ENCODE measurements at places on chromosomes 4 and X. TPM values are rescaled to one million over a fixed set of nuclear protein-coding genes. Genes with fewer than 3 reads are reported as not detected.

Gene VCX3B
- total RNA-seq = not detected

Gene NAP1L5
- total RNA-seq = 13.6 TPM

Gene SULT1E1
- total RNA-seq = not detected

GRCh38 chr4:179585761-179586160 is 2143.5 kb upstream of the AGA start:
- H3K4me3 ChIP-seq = no peak overlapping the region
- H3K27me3 ChIP-seq = no peaks in the 10 kb centered on the region
- no peaks in the 10 kb centered on the region for H3K36me3 ChIP-seq
- no peaks in the 10 kb centered on the region for H3K4me1 ChIP-seq
- H3K27ac ChIP-seq = no peak overlapping the region

DNA sequence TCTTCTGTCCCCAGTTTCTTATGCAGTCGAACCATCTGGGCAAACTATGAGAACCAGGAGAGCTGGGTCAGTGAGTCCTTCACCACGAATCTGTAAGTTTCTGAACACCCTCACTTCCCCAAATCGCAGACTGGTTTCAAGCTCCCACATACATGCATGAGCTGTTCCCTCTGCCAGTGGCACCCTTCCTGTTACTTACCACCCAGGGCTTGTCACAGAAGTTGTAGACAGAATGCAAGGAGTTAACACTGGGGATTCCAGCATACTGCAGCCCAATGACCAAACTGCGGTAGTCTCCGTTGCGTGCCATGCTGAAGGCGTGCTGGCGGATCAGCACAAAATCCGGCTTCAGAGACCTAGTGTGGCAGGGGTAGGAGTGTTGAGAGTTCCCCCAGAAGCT is 14.6 kb downstream of the SYN1 start:
- H3K4me3 ChIP-seq = no peak overlapping the region
- H3K36me3 ChIP-seq = no peaks in the 10 kb centered on the region

GRCh38 chr4:70842761-70843435 is 3.2 kb upstream of the GRSF1 start:
- no peaks in the 10 kb centered on the region for H3K27me3 ChIP-seq
- H3K27ac ChIP-seq = no peak overlapping the region
- no peak overlapping the region for H3K4me3 ChIP-seq
- H3K4me1 ChIP-seq = peaks cover 6% of the 10 kb centered on the region
- no peak for DNase-seq
- H3K36me3 ChIP-seq = no peaks in the 10 kb centered on the region

DNA sequence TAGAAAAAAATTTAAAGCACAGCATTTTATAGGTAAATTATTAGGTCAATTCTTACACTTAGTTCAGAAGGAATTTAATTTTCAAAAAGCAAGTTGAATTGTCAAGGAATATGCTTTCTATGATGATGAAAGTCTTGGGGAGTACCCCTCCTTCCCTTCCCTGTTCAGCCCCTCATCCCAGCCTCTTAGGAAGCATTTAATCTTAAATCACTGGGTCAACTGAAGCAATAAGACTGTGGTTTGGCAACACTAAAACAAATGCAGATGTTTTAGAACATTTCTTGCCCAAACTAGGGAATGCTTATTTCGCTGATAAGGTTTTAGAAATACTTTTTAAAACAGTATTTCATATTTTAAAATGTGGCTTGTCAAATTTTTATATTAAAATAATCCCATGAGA is 19.1 kb upstream of the ARSJ start:
- no peak for DNase-seq
- no peak overlapping the region for H3K27ac ChIP-seq
- H3K36me3 ChIP-seq = no peaks in the 10 kb centered on the region

DNA sequence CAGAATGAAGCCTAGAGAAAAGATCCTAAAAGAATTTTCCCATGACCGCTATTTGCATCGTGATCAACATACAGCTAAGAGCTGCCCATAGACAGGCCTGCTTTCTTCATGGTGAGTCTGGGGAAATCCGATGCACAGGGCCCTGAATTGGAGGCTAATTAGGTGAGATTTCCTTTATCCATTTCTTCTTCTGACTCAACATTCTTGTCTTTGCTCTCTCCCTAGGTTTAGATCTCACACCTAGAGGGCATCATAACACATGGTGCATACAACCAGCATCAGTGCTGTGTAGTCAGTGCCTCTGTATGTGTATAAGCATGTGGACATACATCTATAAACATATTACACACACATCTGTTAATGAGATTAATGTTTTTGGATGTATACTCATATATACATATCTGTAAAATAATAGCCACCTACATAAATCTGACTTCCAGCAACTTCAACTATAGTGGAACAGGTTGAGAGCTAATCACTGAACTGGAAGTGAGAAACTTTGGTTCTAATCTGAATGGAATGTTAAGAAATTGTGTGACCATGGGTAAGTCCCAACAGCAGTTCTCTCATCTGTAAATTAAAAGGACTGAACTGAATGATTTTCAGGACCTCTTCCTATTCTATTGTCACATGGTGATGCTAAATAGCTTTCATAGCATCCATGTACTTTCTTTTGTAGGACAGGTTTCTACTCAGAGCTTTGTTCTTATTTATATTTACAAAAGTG is 17.5 kb downstream of the GATB start:
- no peak overlapping the region for H3K27ac ChIP-seq
- no peaks in the 10 kb centered on the region for H3K27me3 ChIP-seq
- H3K36me3 ChIP-seq = no peaks in the 10 kb centered on the region
- peaks cover 11% of the 10 kb centered on the region for H3K4me1 ChIP-seq

Gene UTP3
- 15.3 TPM for total RNA-seq
